ENCODE measurements at places on chromosomes 6 and 20.

DNA sequence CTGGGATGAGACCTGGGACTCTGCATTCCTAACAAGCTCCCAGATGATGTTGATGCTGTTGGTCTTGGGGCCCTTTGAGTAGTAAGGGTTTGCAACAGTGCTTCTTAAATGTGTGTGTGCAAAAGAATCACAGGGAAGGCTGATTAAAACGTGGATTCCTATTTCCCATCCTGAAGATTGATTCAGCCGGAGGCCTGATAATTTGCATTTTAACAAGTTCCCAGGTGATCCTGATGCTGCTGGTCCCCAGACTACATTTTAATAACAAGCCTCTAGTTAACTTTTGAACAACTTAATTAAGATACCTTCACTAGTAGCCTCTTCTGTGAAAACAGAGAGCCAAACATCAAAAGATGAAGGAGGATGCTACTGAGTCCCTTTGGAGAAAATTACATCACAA, 156.4 kb upstream of the LAMP5 start:
- DNase-seq = no peak

- no peak for DNase-seq
Observed at GRCh38 chr6:6604566-6604965, 16.0 kb downstream of the LY86 start.

DNA sequence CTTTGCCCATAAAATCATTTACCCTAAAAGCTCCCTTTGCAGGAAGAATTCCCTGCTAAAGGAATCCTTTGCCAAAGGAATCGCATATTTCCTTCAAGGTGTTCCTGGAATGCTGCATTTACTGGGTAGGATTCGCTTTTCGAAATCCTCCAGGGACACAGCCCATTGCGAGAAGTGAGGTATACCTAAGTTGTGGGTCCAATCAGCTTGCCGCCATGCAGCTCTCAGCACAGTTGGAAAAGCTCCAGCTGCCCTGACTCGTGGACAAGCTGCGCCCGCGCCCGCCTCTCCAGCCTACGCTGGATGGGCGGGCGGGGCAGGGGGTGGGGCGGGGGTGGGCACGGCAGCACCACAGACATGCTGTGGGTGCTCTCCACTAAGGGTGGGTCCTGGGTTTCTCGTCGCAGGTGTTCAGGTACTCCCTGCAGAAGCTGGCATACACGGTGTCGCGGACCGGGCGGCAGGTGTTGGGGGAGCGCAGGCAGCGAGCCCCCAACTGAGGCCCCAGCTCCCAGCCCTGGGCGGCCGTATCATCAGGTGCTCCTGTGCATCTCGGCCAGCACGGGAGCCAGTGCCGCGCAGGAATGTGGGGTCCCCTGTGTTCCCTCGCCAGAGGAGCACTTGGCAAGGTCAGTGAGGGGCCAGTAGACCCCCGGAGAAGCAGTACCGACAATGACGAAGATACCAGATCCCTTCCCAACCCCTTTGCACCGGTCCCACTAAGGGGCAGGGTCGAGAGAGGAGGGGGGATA, 1.4 kb downstream of the NNAT start:
- DNase-seq = no peak

- DNase-seq = no peak
Observed at GRCh38 chr6:35018182-35018519, 123.0 kb downstream of the TCP11 start.

DNA sequence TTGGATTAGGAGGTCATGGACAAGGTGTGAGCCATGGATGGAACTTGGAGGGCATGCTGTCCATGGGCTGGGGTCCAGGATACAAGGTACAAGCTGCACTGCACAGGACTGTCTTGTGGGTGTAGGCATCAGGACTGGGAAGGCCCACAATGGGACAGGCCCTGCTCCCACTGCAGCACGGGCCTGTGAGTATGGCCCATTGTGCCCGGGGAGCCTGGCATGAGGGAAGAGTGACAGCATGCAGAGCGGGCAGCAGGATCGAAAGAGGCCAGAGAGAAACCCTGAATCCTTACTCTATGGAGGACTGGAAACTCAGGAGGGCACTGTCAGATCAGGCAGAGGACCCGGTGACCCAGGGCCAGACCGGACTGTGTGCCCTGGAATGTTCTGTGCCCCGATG, 211.3 kb downstream of the PREX1 start:
- no peak for DNase-seq

GRCh38 chr6:46756469-46757213, 9.9 kb downstream of the ANKRD66 start:
- peak; percentile 76 for DNase-seq

- DNase-seq = no peak
Observed at GRCh38 chr20:22495789-22496188, 88.6 kb downstream of the FOXA2 start.

DNA sequence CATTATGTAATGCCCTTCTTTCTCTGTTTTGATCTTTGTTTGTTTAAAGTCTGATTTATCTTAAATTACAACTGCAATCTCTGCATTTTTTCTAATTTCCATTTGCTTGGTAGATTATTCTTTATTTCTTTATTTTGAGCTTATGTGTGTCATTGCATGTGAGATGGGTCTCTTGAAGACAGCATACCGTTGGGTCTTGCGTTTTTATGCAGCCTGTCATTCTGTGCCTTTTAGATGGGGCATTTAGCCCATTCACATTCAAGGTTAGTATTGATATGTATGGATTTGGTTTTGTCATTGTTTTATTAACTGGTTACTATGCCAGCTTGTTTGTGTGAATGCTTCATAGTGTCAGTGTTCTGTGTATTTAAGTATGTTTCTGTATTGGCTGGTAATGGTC, 84.9 kb upstream of the HMGCLL1 start:
- no peak for DNase-seq

GRCh38 chr20:64024141-64024990, 11.6 kb upstream of the C20orf204 start:
- no peak for DNase-seq

DNA sequence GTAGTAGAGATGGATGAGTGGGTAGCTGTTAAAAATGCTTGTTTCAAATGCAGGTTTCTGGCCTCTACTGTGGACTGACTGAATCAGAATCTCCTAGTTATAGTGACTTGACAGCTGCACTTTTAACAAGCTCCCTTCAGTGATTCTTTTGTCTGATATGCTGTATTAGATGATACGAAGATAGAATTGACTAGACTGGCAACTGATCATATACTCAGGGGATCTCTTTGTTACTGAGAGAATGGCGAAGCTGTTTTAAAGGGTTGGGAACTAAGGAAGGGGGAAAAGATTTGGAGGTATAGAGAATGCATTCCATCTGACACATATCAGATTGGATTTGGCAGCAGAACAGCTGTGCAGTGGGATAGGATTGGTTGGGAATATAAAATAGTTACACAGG, 7.0 kb downstream of the ENPP4 start:
- no peak for DNase-seq

DNA sequence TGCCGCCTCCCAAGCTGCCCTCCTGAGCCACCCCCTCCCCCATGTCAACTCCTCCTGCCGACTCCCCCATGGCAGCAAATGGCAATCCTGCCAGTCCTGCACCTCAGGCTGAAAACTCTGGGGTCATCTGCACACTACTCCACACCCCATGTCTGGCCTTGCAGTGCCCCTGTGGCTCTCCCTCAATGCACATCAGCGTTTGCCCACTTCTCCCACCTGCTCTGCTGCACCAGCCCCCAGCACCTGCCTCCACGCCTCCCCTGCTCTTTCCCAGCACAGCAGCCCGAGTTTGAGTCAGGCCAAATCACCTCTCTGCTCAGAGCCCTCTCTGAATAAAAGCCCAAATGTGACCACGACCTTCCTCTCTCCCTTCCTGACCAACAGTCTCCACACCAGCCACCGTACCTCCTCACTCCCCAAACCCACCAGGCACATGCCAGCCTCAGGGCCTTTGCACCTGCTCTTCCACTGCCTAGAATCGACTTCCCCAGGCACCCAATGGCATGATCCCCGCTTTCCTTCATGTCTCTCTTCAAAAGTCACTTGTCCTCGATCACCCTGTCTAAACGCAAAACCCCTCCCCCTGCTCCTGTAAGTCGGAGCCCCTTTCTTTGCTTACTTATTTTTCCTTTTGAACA, 4.3 kb downstream of the PXDC1 start:
- no peak for DNase-seq

DNA sequence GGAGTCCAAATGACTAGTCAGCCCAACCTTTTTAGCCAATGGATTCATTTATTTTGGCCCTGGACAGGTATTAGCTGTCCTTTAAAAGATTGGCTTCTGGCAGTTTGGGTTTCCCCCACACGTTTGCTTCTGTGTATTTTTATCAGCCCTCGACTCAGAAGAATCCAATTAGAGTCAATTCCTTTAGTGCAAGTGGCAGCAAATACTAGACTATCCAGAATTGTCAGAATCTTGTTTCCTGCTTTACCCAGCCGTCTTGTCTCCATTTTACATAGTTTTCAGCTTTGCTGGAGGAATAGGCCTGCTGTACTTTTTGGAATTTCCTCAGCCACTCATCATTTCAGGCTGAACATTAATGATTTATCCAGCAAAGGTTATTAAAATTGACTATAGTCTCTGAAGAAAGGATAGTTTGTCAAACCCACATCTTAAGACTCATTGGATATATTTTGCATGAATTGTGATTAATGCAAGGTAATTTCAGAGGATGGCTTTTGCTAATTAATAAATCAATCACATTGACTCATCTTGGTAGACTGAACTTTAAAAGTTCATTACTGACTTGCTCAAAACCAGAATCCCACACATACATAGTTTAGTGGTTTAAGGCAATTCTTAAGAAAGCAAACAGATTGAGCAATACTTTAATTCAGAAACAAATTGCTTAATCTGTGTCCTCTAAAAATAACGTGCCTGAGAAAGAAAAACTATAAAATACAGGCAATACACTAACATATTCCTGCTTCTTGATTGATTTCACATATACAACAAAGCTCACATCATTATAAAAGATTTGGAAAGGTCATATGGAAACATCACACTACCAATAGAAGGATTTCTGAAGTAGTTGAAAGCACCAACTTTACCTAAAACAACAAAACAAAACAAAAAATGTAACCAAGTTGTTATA, 62.9 kb upstream of the ZNF217 start:
- peak; percentile 64 for DNase-seq

- no peak for DNase-seq
Observed at GRCh38 chr6:18536591-18537055, 149.5 kb downstream of the RNF144B start.

DNA sequence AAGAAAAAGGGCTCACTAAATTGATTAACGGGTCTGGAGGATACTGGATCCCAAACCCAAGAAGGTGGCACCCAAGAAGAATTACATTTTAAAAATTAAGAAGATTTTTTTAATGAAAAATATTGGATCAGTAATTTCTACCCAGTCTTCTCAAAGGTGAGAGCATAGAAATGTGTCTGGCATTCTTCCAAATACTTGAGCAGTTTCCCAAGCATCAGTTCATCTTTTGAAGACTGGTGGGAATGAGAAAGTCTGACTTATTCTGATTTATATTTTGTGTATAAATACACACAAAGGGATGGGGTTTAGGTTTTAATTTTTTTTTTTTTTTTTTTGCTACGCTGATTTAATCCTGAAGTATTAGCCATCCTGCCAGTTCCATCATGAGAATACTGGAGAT, 3.3 kb downstream of the MGME1 start:
- no peak for DNase-seq

- no peak for DNase-seq
Observed at GRCh38 chr6:125674230-125674629, 75.2 kb upstream of the HEY2 start.

GRCh38 chr20:37378785-37379598, 33.1 kb downstream of the SRC start:
- DNase-seq = peak; percentile 62

Measured in suppressor macrophage treated with lipopolysaccharide for 4 hours (primary cell).